ENCODE measurements at places on chromosomes 2 and 18.

DNA sequence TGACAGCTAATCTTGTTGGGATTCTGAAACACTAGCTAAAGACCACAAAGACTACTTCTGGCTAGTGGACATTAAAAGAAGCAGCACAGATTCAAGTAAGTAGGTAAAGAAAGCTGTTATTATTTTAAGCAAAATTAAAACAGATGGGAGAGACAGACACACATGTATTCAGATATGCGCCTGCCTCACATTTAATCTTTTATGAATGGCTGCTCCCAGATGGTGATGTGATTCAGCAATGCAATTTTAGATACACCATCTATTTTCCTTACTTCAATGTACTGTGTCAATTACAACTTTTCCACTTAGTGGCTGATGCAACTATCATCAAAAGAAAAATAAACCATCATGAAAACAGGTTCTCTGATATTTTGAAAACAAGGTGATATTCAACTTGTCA lies 133.0 kb upstream of the PGAP1 start:
- DNase-seq, result no peak

GRCh38 chr18:623761-624620 lies 27.2 kb downstream of the CLUL1 start:
- peak; percentile 86 for DNase-seq

- no peak for DNase-seq
These were observed 35.1 kb downstream of the MAPRE2 start for GRCh38 chr18:35076135-35076924.

- no peak for DNase-seq
These were observed 12.6 kb upstream of the SEC11C start for GRCh38 chr18:59127047-59127446.

DNA sequence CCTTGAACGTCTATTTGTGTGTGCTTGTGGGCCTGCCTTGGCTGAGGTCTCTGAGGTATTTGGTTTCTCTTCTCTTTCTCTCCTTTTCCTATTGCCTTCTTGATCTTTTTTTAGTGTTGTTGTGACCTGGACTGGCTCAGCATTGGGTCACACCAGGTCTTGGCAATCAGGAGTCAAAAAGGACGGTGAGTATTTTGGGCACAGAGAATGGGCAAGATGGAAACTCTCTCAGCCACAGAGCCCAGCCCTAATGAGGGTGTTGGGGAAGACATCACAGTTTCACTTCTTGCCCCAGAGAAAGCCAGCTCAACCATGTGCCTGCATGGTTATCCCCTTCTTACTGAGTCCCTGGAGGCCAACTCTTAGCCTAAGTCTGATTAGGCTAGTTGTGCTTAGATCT lies 13.7 kb upstream of the INO80C start:
- no peak for DNase-seq

DNA sequence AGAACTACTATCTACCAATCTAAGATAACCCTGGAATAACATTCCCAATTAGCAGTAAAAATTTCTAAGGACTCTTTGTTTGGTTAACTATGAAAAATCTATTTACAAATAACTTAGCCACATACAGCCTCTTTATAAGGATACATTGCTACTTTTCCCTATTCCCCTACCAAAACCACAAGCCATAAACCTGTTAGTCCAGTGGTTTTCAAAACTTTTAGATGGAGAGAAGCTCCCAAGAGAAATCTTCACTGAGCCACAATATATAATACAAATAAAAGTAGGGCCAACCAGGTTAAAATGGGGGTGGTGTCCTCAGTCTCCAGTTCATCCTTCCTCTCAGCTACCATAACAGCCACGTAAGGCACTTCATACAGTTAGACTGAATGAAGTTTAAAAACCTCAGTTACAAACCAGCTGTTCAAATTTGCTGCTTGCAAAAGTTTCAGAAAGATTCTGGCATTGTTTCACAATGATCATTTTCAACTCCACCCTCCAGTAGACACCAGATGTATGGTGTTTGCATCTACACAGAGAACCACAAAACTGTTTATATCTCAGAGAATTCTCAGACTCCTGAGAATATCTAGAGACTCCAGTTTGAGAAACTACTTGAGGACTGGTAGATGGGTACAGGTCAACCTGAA lies 26.0 kb downstream of the SOS1 start:
- peak; percentile 30 for DNase-seq

DNA sequence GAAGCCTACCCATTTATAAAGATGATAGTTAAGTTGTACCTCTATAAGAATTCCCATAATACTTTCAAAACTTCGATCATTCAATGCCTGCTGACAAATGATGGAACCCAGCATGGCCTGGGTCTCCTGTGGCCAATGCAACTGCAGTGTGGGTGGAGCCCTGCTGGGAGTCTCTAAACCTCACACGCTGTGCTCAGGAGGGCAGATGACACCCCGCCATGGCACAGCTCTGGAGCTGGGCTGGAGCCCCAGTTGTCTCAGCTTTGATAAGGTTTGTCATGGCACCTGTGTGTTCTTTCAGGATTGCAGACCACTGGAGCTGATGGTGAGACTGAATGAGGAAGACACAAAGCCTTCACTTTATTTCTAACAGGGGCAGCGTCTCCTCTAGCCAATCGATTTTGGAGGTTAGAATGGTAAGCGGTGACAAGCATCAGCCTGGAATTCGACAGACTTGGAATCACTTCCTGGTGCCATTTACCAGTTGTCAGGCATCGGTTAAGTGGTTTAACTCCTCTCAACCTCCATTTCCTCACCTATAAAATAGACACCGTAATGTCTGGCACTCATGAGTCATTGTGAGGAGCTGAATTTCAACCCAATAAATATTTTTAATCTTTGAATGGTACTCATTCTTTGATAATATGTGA lies 383.6 kb upstream of the SALL3 start:
- DNase-seq, result no peak

GRCh38 chr2:208129744-208130711 lies at the start of gene CRYGC:
Gene CRYGC, minus strand, starts transcription at chr2:208129828. Its CDS starts 36 bp downstream, at chr2:208129792.
- DNase-seq, result peak; percentile 73

- no peak for DNase-seq
These were observed 63.1 kb downstream of the CYP26B1 start for GRCh38 chr2:72084584-72084976.

DNA sequence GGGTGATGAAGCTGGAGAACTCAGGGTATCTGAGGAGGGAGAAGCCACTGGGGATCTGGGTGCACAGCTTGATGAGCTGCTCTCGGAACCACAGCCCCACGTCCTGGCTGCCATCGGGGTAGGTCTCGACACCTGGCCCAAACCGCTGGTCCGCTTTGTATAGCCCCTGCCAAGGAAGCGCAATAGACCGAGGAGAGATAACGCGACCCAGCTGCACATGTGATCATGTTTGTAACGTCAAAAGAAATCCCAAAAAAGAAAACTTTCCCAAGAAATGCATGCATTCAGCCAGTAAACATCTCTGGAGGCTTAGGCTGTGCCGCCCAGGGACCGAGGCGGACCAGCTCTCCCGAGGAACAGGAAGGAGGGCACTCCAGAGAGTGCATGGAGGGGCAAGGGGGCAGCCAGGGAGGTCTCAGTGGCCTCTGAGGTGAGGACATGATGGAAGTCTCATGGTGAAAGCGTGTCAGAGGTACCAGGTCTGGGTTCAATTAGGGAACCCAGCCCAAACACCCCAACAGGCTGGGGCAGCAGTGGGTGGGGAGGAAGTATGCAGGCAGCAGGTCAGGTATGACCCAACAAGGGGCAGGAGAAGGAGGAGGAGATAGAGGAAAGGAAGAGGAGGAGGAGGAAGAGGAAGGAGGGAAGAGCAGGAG lies 28.3 kb downstream of the ANKMY1 start:
- no peak for DNase-seq

DNA sequence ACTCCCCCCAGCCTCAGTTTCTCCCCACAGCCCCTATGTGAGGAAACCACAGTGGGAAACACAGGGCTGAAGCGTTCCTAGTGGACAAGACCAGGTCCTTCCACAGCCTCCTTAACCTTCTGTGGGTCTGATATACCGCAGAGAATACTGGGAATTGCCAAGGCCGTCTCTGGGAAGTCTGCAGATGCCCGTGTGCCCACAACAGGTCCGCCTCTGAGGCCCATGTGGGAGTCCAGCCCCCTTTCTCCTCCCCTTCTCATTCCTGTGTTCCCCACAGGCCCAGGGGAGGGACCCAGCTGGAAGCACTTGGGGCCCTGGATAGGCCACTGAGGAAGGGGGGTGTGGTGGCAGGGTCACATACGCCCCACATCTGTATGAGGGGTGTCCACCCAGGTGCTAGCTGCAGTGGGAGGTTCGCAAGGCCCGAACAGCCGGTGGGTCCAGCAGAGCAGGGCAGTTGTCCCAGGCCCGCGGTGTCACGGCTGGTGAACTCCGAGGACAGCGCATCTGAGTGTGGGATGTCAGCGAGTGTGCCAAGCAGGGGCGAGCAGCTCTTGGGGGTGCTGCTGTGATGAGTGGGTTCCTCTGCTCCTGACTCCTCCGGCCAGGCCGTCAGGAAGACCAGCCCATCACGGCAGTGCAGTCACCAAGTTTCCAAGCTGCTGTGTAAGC lies 2.4 kb upstream of the KCNIP3 start:
- DNase-seq, result no peak

GRCh38 chr2:232490221-232491138 lies 2.8 kb upstream of the ECEL1 start:
- no peak for DNase-seq

DNA sequence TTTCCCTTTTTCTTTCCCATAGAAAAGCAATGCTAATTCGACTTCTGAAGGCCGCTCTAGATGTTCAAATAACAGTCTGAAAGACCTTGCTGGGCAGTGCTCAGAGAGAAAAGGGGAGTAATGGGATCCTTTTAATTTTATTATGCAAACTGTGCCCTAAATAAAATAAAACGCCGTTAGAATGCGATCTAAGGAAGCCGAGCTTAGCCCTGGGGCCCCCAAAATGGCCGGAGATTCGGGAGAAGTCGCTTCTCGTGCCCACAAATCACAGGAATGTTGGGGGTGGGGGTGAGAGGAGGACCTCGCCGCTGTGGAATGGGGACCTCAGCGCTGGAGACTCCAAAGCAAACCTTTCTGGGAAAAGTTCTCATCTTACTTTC lies 8.4 kb upstream of the POU3F3 start:
- DNase-seq, result no peak

DNA sequence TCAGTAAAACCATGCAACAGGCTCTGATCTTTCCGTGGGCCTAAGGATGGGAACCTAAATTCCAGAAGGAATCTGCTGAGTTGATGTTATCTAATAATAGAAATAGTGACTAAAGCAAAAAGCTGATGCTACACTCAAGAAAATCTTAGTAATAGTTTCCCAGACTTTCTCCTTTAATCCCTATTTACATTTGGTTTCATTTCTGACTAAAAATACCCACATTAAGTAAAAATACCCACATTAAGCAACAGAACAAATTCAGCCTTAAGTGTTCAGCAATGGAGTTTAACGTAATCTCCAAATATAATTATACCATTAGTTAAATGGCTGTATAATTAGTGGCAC lies 50.3 kb downstream of the CCBE1 start:
- DNase-seq, result no peak

GRCh38 chr2:142718576-142719155 lies 158.8 kb upstream of the KYNU start:
- DNase-seq, result no peak

GRCh38 chr2:173496746-173497145 lies 142.1 kb downstream of the CDCA7 start:
- DNase-seq, result no peak

Measured in HT-29 (cell line).